ENCODE measurements at places on chromosomes 5 and 9.

DNA sequence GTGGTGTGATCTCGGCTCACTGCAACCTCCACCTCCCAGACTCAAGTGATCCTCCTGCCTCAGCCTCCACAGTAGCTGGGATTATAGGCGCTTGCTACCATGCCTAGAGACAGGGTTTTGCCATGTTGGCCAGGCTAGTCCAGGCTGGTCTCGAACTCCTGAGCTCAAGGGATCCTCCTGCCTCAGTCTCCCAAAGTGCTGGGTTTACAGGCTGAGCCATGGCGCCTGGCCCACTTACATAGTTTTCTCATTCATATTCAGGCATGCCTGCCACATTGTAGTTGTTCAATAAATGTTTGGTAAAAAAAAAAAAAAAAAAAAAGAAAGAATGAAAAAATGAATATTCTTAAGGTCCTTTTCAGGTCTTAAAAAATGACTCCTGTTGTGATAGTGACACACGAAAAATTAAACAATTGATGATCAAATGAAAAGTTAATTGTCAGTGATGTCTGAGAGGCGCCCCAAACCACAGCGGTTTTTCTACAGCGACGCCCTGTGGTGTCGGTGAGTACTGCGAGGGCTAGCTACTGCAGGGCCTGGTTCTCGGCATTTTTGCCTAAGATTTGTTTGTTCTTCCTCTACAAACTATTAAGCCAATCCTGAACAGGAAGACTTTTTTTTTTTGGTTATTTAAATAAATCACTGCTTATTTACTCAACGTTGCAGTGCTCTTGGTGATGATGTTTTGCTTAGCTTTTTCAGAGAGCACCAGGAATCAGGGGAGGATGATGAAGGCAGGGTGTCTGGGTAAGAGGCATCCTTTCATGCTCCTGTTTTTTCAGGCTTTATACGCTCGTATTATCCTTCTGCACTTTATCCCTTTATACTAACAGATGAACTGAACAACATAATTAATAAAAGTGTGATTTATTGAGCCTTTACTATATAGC is 67.0 kb upstream of the DPYSL3 start:
- peak; percentile 17 for DNase-seq

- no peak for DNase-seq
These were observed 81.2 kb downstream of the FSTL4 start for GRCh38 chr5:133531178-133531577.

DNA sequence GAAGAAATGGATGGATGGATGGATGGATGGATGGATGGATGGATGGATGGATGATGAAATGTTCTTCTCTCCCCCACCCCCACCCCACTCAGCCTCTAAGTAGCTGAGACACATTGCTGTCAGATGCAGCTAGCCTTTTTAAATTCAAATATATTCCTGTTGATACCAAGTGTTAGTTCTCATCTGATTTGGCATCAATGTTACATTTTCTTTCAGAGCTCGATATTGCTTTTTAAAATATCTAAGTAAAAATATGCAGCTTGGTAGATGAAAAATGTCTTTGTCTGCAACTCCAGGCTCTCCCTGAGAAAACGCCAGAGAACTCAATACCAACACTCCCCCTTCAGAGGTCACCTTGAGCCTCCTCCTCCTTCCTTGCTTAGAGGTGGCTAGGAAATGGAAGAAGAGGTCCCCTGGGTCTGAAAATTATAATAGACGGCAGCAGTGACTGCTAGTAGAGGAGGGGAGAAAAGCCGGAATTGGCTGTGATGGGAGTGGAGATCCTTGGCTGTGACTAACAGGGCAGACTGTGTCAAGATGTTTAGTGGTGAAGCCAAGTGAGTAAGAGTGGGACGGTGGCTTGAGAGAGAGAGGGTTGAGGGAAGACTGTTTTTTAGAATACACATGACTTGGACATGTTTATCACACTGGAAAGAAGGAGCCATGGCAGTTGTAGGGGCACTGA is 156.0 kb downstream of the ZNF462 start:
- no peak for DNase-seq

DNA sequence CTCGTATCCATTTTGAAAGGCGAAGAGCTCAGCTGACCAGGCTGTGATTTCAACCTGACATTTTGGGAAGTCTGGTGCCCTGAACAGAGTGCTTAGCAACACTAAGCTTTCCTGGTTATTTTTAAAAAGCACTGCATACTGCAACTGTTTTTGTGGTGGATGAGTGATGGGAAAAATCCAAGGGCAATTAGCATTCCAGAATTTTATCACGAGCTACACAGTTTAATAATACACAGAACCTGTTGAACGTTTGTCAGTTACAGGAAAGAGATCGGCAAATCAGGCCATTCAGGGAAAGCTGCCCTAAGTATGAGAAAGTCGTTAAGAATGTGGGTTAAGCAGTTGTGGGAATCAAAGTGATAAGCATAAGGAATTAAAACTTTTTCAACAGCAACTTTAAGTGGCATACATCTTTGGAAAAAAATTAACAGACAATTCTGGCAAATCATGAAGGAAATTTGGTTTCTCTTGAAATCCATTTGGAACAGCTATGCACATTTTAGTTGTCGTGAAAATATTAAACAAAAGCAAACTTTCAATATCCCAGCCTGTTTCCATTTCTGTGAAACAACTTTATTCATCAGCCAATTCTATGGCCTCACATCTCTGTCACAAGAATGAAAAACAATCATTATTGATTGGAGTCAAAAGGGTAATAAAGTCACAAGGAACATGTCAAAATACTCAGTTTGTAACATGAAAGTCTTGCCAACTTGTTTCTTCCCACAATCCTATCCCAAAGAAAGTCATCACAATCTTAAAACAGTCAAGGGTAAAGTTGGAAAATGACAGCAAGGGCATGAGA is 25.7 kb downstream of the PUM3 start:
- no peak for DNase-seq

DNA sequence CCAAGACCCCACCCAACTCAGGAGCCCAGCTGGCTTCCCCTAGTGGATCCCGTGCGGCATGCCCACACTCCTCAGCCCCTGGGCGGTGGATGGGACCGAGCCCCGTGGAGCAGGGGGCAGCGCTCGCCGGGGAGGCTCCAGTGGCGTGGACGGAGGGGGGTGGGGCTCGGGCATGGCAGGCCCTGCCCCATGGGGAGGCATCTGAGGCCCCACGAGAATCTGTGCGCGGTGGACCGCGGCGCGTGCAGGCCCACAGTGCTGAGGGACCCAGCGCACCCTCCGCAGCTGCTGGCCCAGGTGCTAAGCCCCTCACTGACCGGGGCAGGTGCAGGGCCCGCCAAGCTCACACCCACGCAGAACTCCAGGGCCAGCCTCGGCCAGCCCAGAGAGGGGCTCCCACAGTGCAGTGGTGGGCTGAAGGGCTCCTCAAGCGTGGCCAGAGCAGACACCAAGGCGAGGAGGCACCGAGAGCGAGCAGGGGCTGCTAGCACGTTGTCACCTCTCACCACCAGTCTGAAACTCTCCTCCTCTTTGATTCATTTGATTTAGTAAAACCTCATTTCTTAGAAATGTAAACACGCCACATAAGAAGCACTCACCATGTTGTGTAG is 25.6 kb downstream of the RNF130 start:
- no peak for DNase-seq

- no peak for DNase-seq
These were observed 282.4 kb downstream of the NSG2 start for GRCh38 chr5:174327896-174328295.

DNA sequence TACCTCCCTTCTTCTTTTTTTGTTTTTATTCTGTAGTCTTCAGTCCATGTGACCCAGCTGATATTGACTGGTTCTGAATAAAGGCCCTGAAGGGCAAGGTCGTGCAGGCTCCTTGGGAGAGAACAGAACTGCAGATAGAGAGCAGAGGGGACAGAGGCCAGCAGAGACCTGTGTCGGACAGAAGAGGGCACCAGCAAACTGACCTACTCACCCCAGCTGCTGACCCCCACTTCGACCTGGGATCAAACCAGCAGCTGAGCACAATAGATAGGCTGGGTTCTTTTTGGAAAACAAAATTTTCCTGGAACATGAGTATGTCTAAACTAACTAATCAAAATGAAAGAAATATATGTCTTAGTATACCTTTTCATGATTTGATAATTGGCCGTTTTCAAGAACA is 695.1 kb downstream of the NR2F1-AS1 start:
- no peak for DNase-seq

DNA sequence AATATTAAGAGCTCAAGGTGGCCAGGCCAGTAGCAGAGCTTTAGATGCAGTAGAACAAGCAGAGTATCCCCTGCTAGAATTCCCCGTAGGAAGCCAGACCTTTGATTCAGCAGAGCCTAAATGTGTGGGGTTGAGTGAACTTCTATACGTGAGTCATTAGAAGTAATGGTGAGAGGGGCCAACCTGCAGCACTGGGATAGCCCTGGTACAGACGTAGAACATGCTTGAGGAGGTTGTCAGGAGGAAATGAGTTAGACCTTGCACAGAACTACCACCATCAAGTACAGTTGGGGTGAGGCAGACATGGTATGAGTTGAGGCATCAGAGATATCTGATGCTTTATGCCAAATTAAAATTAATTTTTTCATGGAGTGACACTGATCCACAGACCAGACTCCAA is 42.0 kb downstream of the PDCD1LG2 start:
- no peak for DNase-seq

DNA sequence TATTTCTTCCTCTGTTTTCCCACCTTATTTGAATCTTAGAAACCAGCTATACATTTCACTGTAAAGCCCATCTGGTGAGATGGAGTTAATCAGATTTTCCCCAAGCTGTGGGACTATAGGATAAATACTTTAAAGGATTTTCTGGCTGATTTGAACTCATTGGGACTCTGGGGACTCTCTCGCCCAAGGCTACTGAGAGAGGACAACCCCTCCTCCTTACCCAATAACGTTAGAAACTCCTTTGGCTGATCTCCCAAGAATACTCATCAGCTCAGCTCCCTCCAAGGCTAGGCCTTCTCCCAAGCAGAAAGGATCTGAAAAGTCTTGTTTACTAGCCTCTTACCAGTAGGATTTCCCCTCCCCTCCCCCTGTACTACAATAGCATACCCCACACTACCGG is 1.5 kb upstream of the GLRA1 start:
- DNase-seq, result no peak

DNA sequence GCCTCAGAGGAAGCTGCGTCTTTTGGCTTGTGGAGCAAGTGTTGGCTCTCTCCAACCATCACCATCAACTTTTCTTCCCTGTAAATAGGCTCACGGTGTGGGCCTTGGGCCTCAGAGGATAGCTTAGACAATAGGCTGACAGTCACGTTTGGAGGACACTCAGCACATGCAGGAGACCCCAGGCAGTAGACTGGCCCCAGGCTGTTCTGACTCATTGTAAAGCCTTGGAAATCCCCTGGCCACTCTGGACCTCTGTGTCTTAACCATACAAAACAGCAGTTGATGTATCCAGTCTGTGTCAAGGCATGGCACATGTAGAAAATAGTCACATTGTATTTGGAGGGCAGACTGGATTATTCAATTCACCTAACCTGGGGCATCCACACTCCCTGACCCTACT is 18.6 kb downstream of the CD74 start:
- no peak for DNase-seq

DNA sequence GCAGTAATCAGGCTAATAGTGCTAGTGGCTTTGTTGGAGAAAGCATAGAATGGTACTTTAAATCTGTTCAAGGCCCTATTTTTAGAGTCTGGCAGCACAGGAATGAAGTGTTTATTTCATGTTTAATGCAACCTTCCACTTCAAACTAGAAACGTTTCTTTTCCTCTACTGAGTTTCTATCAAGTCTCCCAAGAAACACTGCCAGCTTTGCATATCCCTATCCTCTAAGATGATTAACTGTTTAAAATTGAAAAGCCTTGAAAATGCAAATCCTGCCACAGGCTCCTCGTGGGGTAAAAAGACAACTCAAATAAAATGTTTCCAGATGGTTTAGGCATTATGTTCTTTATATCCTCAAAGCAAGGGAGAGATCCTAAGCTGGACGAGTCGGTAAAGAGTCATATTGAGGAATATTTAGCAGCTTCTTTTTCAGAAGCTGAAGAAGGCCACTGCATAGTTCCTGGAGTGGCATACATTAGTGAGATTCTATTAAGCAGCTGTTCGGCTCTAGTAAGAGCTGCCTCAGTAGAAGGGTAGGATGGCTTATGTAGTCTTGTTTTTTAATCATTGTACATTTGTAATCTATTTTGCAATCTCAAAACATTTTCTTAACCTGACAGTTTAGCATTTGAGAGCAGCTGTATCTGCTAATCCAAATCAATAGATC is 251.2 kb downstream of the CHSY3 start:
- DNase-seq, result no peak

DNA sequence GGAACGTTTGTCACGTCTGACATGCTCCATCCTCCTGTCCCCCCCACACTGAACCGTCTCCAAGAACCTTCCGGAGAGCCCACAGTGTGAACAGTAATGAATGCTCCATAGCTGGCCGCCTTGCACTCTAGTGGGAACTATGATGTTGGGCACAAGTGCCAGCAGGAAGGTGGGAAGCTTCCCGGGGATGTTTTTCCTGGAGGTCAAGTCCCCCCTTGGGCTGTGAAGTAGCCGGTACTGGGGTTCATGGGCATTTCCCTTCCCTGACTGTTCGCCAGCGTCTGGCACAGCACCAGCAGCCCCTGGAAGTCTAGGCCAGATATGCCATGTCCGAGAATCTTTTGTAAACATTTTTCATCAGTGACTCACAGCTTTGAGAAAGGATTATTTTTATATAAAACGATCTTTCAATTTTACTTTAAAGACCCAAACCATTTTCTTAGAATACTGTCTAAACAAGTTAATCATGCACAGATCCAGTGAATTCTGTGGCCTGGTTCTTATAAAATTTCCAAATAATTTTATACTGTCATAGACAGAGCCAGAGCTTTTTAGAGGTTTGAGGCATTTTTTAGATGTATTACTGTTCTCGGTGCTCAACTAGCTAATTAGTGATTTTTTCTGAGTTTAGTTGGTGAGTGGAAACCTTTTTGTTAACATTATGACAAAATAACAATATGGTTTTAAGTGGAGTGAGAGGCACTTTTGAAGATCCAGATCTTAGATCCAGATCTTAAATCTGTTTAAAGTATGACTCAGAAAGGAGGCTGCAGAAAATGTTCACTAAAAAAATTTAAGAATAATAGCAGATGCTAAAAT is 11.6 kb downstream of the ABL1 start:
- no peak for DNase-seq

DNA sequence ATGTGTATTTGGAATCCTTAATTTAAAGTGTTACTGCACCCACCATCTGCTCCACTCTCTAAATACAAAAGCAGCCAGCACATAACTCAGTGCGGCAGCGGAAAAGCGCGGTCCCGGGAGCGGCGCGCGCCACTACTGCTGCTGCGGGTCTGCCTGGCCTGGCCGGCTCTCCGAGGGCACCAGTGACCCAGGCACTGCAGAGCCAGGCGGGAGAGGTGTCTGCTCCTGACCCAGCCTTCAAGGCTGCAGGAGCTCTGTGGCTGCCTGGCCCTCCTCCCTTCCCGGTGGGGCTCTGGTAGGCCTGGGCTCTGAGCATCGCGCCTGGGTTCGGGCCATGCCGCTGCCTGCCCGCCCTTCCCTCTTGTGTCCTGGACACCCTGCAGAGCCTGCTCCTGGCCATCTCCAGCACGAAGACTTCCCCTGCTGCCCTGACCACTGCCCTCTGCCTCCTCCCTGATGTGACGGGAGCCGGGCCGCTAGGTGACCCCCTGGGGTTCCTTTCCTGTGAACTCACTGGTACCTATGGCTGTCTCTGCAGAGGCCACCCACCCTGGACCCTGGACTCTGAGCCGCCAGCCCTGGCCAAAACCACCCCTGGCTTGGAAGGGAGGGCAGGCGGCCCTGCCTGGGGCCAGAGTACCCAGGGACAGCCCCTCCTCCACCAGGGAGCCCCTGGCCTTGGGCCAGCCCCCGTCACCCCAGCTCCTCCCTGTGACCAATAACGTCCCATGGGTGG is 32.8 kb upstream of the UBAC1 start:
- DNase-seq, result no peak

Measured in germinal center (tissue), 1 donor.